ENCODE measurements at places on chromosomes 11 and 22.

GRCh38 chr11:16280256-16280682 is 76.1 kb downstream of the SOX6 start:
- DNase-seq = no peak

DNA sequence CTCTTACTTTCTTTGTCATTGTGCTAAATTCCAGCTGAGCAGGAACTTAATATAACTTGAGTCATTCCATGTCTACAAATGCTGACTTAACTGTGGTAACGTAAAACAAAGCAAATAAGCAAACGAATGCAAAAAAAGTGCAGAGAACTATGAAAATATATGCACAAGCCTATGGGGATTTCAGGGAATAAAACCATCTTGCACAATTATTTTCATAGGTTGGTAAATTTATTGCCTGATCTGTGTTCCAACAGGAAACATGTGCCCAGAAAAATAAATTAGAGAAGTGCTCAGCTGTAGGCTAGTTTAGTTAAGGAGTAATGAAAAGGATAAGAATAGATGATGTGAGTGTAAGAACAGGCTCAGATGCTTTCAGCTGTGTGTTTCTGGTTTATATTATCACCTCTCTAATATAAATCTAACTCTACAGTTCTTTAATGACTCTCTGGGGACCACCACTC is 1169.3 kb downstream of the LRRC4C start:
- no peak for DNase-seq

DNA sequence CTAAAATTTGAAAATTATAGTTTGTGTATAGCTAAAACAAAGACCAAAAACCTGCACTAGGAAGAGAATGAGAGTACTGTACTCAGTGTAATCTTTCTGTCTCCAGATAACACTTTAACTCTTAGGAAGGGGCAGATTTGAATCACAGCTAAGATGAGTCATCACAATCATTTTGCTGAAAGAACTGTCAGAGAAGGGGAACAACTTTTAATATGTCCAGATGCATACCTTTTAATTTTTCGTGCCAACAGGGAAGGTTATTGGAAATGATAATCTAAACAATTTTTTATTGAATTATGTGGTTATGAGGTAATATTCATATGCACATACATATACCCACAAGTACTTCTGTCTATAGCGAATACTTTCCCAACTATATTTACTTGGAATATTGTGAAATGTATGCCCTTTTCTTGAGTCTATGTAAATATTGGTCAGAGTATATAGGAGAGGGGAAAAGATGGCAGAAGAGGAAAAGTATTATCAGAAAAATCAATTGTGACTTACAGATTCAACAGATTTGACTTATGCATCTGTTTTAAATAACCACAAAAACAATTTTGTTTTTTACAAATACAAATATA is 51.1 kb upstream of the MUC15 start:
- DNase-seq = no peak

DNA sequence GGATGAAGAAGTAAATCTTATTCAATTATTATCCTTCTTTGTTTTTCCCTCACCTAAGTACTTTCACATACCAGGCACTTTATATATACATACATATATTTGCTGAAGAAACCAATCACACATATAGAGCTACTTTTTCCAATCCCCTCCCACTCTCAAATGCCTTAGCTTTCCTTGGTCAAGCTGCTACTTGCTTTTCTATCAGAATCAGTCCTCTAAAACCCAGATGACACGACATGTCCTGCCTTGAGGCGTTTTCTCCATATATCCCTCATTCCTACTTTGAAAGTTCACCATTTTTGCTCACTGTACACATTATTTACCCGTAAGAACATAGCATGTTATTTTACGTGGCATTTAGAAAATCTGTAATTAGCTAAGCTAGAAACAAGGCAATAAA is 5.4 kb downstream of the RAB38 start:
- no peak for DNase-seq

GRCh38 chr11:70869054-70869453 is 383.3 kb downstream of the SHANK2 start:
- no peak for DNase-seq

- DNase-seq = no peak
Measured at GRCh38 chr11:77030834-77031414, 3.3 kb upstream of the B3GNT6 start.
